Fibroblast of villous mesenchyme (primary cell): ENCODE measurements at places on chromosomes 4 and X.
A peak's percentile ranks its signal among the peaks of the same experiment; 100 is the strongest.

GRCh38 chrX:134172588-134173259 lies 64.3 kb upstream of the CCDC160 start:
- DNase-seq, result peak; percentile 0

DNA sequence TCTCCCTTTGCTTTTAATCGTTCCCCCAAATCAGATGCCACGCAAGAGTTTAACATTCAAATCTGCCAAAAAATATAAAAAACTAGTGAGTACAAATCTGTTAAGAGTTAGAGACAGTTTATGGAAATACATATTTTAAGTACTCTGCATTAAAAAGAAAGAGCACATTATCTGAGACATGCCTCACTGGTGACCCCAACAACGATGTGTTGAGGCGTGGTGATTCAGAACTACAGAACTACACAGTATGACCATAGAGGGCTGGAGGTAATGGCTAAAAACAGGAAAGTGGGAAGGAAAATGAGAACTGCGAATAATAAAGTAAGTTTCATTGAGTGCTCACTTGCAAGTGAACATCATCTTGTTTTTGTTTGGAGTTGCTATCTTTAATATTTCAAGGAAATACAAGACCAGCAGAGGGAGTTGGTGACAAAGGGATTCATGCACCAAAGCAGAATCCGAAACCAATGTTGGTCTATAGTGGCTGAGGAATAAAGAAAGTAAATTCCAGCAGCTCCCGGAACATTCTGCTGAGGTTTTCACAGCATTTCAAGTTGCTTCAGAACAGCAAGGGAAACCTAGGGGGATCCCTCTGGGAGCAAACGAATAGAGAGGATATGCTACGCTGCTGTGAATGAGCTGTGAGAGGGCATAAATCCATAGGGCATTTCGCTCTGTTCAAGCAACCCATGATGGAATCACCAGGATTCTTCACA lies 92.2 kb downstream of the DCHS2 start:
- DNase-seq, result peak; percentile 71

DNA sequence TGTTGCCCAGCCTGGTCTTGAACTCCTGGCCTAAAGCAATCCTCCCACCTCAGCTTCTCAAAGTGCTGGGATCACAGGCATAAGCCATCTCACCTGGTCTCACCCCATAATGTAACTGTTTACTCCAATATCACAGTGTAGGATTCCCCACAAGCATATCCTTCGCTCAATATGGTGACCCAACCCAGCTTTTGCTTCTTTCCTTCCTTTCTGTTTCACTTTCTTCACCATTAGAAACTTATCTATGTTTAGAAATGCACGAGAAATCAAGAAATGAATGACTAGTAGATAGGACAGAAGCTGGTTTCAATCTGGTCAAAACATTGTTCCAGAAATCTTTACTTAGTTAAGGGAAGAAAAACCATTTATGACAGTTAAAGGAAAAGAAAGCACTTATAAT lies 18.9 kb downstream of the TSPAN5 start:
- peak; percentile 57 for DNase-seq

- DNase-seq, result no peak
Observed at GRCh38 chrX:21802054-21802670, 37.3 kb upstream of the MBTPS2 start.

- no peak for DNase-seq
Observed at GRCh38 chrX:10074241-10074941, 82.4 kb upstream of the CLCN4 start.

DNA sequence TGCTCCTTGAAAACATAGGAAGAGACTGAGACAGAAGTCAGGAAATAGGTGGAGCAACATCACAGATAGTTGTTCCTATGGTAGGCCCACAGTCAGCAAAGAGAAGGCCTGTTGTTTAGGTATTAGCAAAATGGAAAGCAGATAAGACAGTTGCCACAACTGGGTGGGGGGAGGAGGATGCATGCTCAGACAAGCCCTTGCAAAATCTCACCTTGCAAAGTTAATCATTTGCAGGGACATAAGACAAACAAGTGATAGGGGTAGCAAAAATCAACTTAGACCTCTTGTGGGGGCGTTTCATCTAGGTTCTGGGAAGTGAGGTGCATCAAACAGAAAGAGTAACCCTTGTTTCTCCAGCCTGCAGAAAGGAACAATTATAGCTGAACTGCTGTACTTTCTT lies 30.7 kb downstream of the SERPINA7 start:
- DNase-seq, result no peak

DNA sequence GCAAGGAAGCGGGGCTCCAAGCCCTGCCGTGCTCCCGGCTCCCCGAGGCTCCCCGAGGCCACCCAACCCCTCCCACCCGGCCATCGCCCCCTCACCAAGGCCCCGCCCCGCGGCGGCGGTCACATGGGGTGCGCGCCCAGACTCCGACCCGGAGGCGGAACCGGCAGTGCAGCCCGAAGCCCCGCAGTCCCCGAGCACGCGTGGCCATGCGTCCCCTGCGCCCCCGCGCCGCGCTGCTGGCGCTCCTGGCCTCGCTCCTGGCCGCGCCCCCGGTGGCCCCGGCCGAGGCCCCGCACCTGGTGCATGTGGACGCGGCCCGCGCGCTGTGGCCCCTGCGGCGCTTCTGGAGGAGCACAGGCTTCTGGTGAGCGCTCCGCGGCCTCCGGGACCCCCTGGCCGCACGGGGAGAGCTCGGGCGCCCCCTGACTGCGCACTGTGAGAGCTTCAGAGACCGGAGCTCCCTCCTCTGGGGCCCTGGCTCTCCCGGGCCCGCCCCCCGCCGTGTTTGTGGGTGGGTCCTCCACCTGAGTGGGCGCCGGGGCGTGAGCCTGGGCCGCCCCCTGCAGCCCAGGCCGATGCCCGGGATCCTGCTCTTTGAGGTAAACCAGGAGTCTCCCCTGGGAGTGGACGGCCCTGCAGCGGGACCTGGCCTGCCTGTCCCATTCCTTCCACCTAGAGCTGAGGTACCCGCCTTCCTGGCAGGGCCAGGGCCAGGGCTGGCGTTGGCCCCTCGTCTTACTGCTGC lies at the start of gene IDUA:
TSS of gene IDUA (plus strand) at position 166 of the 745 bp plus-strand sequence. CDS start at position 207, 41 bp downstream.
- DNase-seq, result peak; percentile 73

DNA sequence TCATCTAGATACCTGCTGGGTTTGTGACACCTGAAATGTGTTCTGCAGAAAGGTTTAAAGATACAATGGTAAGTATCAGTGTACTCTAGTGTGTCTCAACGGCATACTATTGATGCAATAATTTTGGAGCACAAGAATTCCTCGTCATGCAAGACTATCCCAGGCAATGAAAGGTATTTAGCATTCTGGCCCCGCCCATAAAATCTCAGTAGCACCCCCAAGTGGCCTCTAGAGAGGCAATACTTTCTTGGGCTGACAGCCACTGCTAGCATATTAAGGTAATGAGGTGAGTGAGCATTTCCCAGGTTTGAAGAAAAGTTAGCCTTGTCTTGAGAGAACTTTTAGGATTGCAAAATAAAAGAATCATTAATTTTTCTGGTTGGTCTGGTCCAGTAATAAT lies 24.0 kb downstream of the TAB3 start:
- DNase-seq, result no peak

- DNase-seq, result no peak
Observed at GRCh38 chrX:104430742-104431119, 135.3 kb upstream of the IL1RAPL2 start.

DNA sequence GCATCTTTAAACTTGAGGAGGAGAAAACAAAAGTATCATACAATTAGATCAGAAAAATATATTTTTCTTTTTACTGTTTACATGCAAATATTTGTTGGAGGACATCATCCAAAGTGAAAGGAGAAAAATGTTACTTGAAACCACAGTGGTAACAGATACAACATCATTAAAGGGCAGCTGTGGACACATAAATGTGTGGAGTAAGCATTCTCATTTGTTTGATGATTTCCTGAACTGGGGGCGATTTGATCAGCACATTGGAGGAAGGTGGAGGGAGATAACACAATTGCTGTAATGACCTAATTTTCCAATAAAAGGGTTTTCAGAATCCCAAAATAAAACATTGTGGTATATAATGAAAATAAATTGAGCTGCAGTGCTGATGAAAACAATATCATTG lies 314.5 kb upstream of the HS3ST1 start:
- peak; percentile 27 for DNase-seq

DNA sequence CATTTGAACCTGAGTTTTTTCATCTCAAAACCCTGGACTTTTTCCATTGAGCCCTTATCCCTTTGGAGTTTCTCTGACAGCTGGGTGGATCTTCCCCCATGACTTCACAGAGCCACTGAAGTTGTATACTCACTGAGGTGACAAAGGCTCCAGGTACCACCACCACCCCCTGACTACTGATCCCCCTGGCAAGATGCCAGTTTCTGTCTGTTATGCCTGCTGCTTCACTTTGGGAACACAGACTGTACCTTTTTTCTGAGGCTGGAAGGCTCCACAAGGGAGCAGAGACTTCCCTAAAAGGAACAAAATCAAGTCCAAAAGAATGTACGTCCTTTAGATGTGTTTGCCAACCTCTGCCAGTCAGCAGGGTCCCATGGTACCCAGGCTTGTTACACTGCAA lies 160.3 kb upstream of the JADE1 start:
- DNase-seq, result no peak

- DNase-seq, result no peak
Observed at GRCh38 chrX:109812236-109812635, 79.2 kb upstream of the ACSL4 start.

GRCh38 chrX:37420756-37421155 lies 71.6 kb downstream of the PRRG1 start:
- no peak for DNase-seq

- no peak for DNase-seq
Observed at GRCh38 chrX:28487818-28488217, 99.4 kb upstream of the IL1RAPL1 start.
